Uterus (tissue), 4 donors: ENCODE measurements at places on chromosomes 5 and 9. TPM values are rescaled to one million over a fixed set of nuclear protein-coding genes. Genes with fewer than 3 reads are reported as not detected.

SDHA gene
- total RNA-seq, result 39.1 TPM

GRCh38 chr9:107137495-107138202 lies 145.4 kb upstream of the RAD23B start:
- no peak overlapping the region for H3K4me3 ChIP-seq
- H3K4me1 ChIP-seq, result no peaks in the 10 kb centered on the region
- H3K27ac ChIP-seq, result no peak overlapping the region
- DNase-seq, result no peak

HACD4 gene
- 4.0 TPM for total RNA-seq

DNA sequence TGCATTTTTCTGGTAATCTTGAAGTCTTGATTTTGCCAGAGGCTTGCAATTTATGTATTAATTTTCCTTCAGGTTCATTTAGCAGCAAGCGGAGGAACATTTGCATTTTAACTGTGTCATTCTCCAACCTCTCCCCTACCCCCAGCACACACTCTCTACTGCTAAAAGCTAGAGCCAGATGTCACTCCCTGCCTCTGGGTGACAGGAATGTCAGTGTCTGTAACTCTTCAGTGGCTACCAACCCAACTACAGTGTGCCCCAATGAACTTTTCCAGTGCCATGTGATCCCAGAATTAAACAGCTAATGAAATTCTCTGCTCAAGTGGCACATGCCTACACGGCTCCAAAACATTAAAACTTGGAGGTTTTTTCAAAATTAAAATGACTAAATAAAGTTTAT lies 260.3 kb downstream of the GOLPH3 start:
- no peak for DNase-seq
- no peaks in the 10 kb centered on the region for H3K4me1 ChIP-seq
- no peaks in the 10 kb centered on the region for H3K27me3 ChIP-seq
- no peaks in the 10 kb centered on the region for H3K36me3 ChIP-seq
- H3K27ac ChIP-seq, result no peak overlapping the region
- no peak overlapping the region for H3K4me3 ChIP-seq

DNA sequence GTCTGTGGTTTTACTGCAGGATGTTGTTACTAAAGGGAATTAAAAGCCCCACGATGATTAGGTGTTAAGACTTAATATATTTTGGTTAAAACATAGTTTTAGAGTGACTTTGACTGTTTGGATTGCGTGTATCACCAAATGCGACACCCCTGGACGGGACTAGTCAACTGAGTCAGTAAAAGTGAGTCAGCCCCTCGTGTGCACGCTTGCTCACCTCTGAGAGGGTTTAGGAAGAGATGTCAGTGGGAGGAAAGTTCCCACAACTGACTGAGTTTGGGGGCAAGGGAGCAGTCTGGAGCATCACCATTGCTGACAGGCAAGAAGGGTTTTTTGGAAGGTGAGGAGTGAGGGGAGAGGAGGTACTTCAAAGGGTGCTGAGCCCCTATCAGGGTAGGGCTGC lies 14.4 kb upstream of the DMRT3 start:
- no peaks in the 10 kb centered on the region for H3K36me3 ChIP-seq
- DNase-seq, result no peak
- no peaks in the 10 kb centered on the region for H3K4me1 ChIP-seq
- H3K27ac ChIP-seq, result no peak overlapping the region
- H3K27me3 ChIP-seq, result peaks cover 28% of the 10 kb centered on the region

- DNase-seq, result no peak
- no peak overlapping the region for H3K4me3 ChIP-seq
- no peaks in the 10 kb centered on the region for H3K36me3 ChIP-seq
- H3K27ac ChIP-seq, result no peak overlapping the region
- H3K27me3 ChIP-seq, result no peaks in the 10 kb centered on the region
- H3K4me1 ChIP-seq, result no peaks in the 10 kb centered on the region
Measured at GRCh38 chr5:154648706-154649105, 106.5 kb upstream of the LARP1 start.

TMEM252 gene
- total RNA-seq, result not detected

CFAP157 gene
- total RNA-seq, result 2.1 TPM

DNA sequence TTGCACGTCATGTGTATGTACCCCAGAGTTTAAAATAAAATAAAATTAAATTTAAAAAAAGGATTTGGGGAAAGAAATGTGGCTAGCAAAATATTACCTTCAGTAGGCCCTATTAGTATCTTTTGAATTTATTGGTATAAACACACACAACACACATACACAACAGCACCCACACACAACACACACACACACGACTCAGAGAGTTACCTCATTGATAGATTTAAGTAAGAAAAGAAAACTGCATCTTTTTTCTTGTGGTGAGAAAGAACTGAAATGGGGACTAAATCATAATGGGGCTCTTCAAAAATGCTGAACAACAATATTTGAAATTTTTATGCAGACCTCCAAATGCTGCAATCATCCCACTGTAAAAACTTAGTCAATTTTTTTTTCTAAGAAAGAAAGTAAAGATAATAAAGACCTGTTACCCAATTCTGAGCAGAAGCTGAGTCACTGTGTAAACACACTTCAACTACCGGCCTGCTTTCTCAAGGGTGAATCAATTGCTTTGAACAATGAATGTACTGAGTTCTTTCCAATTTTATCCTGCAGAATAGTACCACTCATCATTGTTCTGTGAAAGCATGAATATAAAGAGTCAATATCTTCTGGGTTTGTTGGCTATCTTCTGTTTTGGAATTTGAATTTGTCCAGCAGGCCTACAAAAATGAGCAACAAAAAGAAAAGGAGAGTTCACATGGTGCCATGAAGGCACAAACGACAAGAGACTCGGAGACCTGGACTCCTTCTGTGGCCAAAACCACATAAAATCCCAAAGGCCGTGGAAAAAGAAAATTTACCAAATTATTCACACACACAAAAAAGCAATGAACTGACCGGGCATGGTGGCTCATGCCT lies 57.9 kb upstream of the CCNG1 start:
- H3K4me1 ChIP-seq, result no peaks in the 10 kb centered on the region
- no peak overlapping the region for H3K27ac ChIP-seq
- no peaks in the 10 kb centered on the region for H3K27me3 ChIP-seq
- no peak for DNase-seq
- no peak overlapping the region for H3K4me3 ChIP-seq

- no peak overlapping the region for H3K27ac ChIP-seq
- no peak overlapping the region for H3K4me3 ChIP-seq
- no peaks in the 10 kb centered on the region for H3K4me1 ChIP-seq
- H3K36me3 ChIP-seq, result no peaks in the 10 kb centered on the region
Measured at GRCh38 chr5:174356536-174356935, 311.0 kb downstream of the NSG2 start.

DNA sequence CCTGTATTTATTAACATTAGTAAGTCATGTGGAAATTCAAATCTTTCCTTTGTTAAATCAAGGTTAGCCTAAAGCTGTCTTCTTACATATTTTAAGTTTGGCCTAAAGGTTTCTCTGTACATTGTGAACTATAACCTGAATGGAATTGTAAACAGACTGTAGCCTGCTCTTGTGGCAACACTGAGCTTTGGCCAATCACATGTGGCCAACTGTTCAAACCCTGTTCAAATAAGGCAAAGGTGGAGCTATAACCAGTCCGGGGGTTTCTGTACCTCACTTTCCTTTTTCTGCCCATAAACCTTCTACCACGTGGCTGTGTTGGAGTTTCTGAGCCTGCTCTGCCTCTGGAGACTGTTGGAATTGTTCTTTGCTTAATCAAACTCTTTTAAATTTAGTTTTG lies 3.3 kb upstream of the HAPLN1 start:
- no peaks in the 10 kb centered on the region for H3K27me3 ChIP-seq
- no peak for DNase-seq
- no peaks in the 10 kb centered on the region for H3K36me3 ChIP-seq
- H3K27ac ChIP-seq, result no peak overlapping the region
- no peaks in the 10 kb centered on the region for H3K4me1 ChIP-seq

SOHLH1 gene
- not detected for total RNA-seq

DNA sequence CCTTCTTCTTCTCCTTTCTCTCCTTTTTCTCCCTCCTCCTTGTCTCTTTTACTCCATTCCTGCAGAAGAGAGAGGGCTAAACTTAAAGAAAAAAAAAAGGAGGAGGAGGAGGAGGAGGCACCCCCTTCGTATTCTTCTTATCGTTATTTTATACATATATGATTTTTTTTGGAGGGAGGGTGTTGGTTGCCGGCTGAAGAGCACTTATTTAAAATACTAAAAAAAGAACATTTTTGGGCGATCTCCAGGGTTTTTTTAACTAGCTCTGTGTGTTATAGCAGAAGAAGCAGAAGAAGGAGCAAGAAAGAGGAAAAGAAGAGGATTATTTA lies 381 bp downstream of the NR2F1 start:
- no peak for DNase-seq
- H3K36me3 ChIP-seq, result no peaks in the 10 kb centered on the region
- peak overlapping the region; percentile 61 for H3K4me3 ChIP-seq
- no peaks in the 10 kb centered on the region for H3K27me3 ChIP-seq
- H3K27ac ChIP-seq, result peak overlapping the region; percentile 92
- H3K4me1 ChIP-seq, result no peaks in the 10 kb centered on the region

GRCh38 chr5:172971482-172971881 lies 12.1 kb upstream of the ATP6V0E1 start:
- no peak overlapping the region for H3K27ac ChIP-seq
- H3K4me1 ChIP-seq, result no peaks in the 10 kb centered on the region
- H3K36me3 ChIP-seq, result no peaks in the 10 kb centered on the region
- H3K27me3 ChIP-seq, result no peaks in the 10 kb centered on the region

- H3K36me3 ChIP-seq, result no peaks in the 10 kb centered on the region
- no peaks in the 10 kb centered on the region for H3K4me1 ChIP-seq
- no peak overlapping the region for H3K4me3 ChIP-seq
- no peak overlapping the region for H3K27ac ChIP-seq
- H3K27me3 ChIP-seq, result no peaks in the 10 kb centered on the region
Measured at GRCh38 chr9:100092066-100092465, 6.7 kb downstream of the ERP44 start.

FBP2 gene
- not detected for total RNA-seq

PDGFRB gene
- 337 TPM for total RNA-seq

- no peak for DNase-seq
- H3K4me1 ChIP-seq, result no peaks in the 10 kb centered on the region
- no peaks in the 10 kb centered on the region for H3K27me3 ChIP-seq
Measured at GRCh38 chr9:28718226-28718625, 1144.9 kb upstream of the C9orf72 start.

RANBP17 gene
- 72.8 TPM for total RNA-seq

GAS1 gene
- 281 TPM for total RNA-seq

SLC9A3 gene
- 0.29 TPM for total RNA-seq

- no peak for DNase-seq
- no peaks in the 10 kb centered on the region for H3K4me1 ChIP-seq
- no peak overlapping the region for H3K27ac ChIP-seq
- no peak overlapping the region for H3K4me3 ChIP-seq
- H3K36me3 ChIP-seq, result no peaks in the 10 kb centered on the region
- no peaks in the 10 kb centered on the region for H3K27me3 ChIP-seq
Measured at GRCh38 chr5:89336111-89336510, 453.1 kb upstream of the MEF2C start.

DNA sequence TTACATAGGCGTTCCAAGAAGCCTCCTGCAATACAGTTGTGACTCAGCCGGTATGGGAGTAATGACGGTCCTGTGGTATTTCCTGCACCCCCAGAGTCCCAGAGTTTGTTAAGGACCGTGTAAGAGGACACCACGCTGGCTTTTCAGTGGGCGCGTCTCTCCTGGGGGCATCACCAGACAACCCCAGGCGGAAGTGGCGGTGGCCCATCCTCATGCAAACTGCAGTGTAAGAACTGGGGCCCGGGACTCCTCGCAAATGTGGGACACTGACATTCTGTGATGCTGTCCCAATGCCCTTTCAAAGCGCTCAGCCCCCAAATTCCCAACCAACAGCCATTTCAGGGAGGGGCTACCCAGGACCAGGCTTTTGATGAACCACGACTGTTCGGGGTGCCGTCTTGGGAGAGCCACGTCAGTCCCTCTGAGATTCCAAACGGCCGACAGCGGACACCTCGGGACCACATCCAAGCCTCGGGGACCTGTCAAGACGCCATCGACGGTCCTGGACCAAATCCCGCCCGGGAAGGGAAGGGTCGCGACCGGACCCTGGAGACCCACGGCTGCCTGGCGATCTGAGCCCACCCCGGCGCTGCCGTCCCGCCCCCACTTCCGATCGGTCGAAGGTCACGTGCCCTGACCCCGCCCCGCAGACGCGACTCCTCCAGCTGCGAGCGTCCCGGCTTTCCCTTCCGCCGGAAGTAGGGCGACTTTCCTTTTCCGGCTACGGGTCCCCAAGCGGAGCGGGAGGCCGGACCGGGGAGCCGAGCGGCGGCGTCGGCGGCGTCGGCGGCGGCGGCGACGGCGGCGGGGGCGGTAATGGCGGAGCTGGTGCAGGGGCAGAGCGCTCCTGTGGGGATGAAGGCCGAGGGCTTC lies at the start of gene FUBP3:
FUBP3 (plus strand) TSS at position 713 of the 873 bp plus-strand sequence; CDS start at position 817, 104 bp downstream.
- no peaks in the 10 kb centered on the region for H3K27me3 ChIP-seq
- H3K27ac ChIP-seq, result peak within 1 kb of the TSS; percentile 88
- peak within 1 kb of the TSS; percentile 93 for H3K4me3 ChIP-seq
- no peaks in the 10 kb centered on the region for H3K36me3 ChIP-seq
- peak; percentile 90 for DNase-seq

GRCh38 chr9:113488490-113488889 lies 25.0 kb downstream of the RGS3 start:
- H3K27me3 ChIP-seq, result no peaks in the 10 kb centered on the region
- H3K4me1 ChIP-seq, result no peaks in the 10 kb centered on the region

DNA sequence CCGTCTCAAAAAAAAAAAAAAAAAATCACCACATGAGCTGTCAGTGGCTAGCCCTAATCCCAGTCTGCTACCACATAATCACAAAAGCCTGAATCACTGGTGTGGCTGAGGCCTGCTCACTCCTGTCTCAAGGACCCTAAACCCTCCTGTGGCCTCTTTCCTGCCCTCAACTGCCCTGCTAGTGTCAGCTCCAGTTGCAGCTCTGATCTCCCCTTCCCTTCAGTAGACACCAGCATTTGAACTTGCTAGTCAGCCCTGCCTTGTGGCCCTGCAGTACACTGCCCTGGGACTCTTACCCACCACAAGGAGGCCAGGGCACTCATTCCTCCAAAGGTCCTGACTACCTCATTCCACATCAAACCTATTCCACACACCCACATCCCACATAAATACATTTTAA lies 9.5 kb upstream of the P4HA2 start:
- no peaks in the 10 kb centered on the region for H3K4me1 ChIP-seq
- H3K27ac ChIP-seq, result no peak overlapping the region
- no peak for DNase-seq
- H3K27me3 ChIP-seq, result no peaks in the 10 kb centered on the region
- no peak overlapping the region for H3K4me3 ChIP-seq

- no peaks in the 10 kb centered on the region for H3K27me3 ChIP-seq
- DNase-seq, result no peak
- no peaks in the 10 kb centered on the region for H3K36me3 ChIP-seq
- H3K4me1 ChIP-seq, result peaks cover 24% of the 10 kb centered on the region
Measured at GRCh38 chr9:93064392-93065134, 6.1 kb downstream of the SUSD3 start.

DNA sequence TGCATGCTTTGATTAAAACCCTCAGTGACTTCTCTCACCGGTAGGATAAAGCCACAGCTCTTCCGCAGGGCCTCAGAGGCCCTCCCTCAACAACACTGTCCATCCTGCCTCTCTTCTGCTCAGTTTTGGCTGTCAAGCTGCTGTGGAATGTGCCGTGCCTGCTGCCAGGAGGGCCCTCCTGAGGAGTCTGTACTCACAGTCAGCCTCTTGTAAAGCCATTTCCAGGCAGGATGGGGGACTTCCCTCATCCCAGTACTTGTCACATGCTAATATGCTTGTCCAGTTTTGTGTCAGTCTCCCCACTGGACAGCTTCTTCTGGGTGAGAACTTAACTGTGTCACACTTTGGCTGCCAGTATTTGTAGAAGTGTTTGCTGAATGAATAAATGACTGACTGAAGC lies 13.9 kb upstream of the DDX41 start:
- no peak overlapping the region for H3K27ac ChIP-seq
- H3K27me3 ChIP-seq, result no peaks in the 10 kb centered on the region
- H3K36me3 ChIP-seq, result no peaks in the 10 kb centered on the region
- no peak for DNase-seq
- no peaks in the 10 kb centered on the region for H3K4me1 ChIP-seq
- no peak overlapping the region for H3K4me3 ChIP-seq
